H1 (cell line): ENCODE measurements at places on chromosomes 13 and 19. TPM values are rescaled to one million over a fixed set of nuclear protein-coding genes. Genes with fewer than 3 reads are reported as not detected.

Gene ZNF154
- 9.5 and 11.6 TPM in 2 replicates for total RNA-seq

Gene KIR2DL3
- not detected in 2 replicates for total RNA-seq

Gene VSTM2B
- 1.2 and 1.5 TPM in 2 replicates for total RNA-seq

Gene LYPD5
- total RNA-seq = 0.59 and 0.74 TPM in 2 replicates

Gene SPTBN4
- total RNA-seq = 1.9 and 3.4 TPM in 2 replicates

Gene PALM
- 16.5 TPM in 2 replicates for total RNA-seq

Gene ATP8B3
- 2.9 and 4.1 TPM in 2 replicates for total RNA-seq

Gene PSG7
- not detected in 2 replicates for total RNA-seq

Gene OVOL3
- total RNA-seq = not detected in 2 replicates

Gene EBI3
- 0.99 and 1.1 TPM in 2 replicates for total RNA-seq

Gene PAK4
- 64.4 and 67.6 TPM in 2 replicates for total RNA-seq

Gene KIR2DL4
- total RNA-seq = not detected in 2 replicates

Gene GPR12
- total RNA-seq = 0.15 TPM in 2 replicates

Gene FXYD5
- total RNA-seq = 99.0 and 104 TPM in 2 replicates

Gene ZIM2
- not detected in 2 replicates for total RNA-seq

Gene SIGLEC11
- not detected in 2 replicates for total RNA-seq

Gene RHPN2
- total RNA-seq = 31.1 and 36.2 TPM in 2 replicates

Gene ODAD3
- 1.6 and 2.2 TPM in 2 replicates for total RNA-seq

Gene PDX1
- not detected in 2 replicates for total RNA-seq

Gene MISP
- 0.43 and 0.54 TPM in 2 replicates for total RNA-seq
